ENCODE measurements at places on chromosomes 4 and X. TPM values are rescaled to one million over a fixed set of nuclear protein-coding genes. Genes with fewer than 3 reads are reported as not detected.

- no peak for DNase-seq
Observed at GRCh38 chr4:10036807-10037342, 15.6 kb upstream of the SLC2A9 start.

DNA sequence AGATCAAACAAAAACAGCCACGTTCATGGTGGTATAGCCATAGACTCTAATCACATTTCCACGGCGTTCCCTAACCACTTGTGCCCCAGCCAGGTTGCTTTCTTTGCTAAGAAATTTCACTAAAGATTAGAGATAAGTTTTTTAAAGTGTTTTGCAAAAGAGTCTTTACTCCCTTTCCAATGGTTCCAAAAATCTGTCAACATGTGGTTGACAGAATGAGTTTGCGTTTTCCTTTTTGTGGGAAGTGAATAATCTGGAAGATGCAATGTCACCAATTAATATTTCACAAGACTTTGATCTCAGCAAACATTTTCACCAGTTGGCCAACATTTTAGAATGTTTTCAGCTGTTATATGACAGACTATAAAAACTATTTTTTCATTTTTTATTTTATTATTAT is 35.3 kb downstream of the CXCL1 start:
- no peak for DNase-seq

DNA sequence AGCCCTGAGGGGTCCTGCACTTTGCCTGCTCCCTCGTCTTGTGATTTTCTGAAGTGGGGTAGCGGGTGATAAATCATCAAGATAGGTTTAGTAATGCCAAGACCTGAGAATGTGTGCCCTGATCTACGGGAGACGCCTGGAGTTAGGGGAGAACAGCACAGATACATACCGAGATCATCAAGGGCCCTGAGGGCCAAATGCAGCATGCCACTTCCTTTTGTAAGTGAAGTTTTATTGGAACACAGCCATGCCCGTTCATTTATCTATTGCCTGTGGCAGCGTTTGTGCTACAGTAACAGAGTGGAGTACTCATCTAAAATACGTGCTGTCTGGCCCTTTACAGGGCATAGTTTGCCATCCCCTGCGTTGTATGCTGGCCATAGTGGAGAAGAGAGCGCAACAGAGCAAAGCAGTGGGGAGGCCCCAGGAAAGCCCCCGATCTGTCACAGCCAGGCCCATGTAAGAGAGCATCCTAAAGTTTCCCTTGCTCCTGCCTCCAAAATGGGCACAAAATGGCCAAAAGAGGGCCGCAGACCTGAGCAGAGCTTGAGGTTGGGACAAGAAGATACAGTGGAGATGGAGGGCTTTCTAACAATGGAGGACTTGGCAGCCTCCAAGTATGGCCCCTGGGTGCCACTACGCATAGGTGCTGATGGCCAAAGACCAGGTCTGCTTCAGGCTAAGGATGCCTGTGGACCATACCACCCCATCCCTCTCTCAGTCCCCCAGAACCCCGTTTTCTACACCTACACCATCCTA is 167.0 kb downstream of the SMIM20 start:
- DNase-seq: no peak

- DNase-seq: no peak
Observed at GRCh38 chr4:36046026-36046425, 198.3 kb downstream of the ARAP2 start.

DNA sequence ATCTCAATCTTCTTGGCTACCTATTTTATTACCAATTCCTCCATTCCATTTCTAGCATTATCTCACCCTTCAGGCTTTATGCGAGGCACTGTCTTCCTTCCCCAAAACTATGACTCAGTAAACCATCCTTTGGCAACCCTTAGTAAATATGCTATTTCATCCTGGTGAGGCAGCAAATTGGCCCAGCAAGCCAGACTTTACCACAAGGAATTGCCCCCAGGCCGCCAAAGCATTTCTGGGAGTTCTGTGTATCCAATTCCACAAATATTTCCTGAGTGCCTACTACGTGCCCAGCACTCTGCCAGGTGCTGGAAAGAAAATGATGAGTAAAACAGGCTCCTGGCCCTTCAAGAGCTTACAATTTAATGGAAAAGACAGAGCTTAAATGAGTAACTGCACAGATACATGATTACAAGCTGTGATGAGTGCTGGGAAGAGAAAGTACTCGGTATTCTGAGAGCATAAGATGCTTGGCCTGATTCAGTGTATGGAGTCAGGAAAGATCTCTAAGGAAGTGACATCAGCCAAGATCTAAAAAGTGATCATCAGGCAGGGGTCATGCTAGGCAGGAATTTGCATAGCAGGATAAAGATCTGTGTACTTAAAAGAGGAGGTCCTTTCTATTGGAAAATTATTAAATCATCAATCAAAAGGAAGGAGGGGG is 193.8 kb downstream of the ADAMTS3 start:
- peak; percentile 42 for DNase-seq

DNA sequence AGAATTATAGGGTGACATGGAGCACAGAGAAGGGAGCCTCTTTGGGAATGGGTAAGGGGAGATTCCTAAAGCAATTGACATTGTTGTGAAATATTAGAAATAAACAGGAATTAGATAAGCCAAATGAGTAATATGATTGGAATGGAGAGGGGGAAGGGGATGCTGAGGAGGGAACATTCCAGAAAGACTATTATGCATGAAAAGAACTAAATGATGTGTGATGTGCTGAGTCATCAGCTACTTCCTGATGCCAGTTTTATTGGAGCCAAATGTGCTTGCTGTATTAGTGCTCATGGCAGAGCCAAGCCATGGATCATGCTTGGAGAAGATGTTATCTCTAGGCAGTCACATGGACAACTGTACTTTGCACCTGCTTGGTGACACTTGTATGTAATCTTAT is 189.0 kb upstream of the HCCS start:
- DNase-seq: peak; percentile 84

DNA sequence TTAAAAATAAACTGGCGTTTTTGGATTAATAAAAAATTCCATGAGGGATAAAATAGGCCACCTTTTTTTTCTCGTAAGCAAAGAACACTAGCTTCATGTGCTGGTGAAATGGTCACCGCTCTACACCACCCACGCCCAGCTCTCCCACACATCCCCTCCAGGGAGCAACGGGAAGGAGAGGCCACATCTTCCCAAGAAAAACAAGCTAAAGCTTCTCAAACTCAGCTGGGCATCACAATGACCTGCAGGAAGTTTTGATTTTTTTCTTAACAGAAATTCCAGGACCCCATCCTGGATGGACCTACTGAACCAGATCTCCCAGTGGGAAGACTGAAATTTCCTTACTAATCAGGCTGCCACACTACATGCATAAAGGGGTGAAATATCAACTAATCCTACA is 9.8 kb downstream of the TSPAN5 start:
- no peak for DNase-seq

DNA sequence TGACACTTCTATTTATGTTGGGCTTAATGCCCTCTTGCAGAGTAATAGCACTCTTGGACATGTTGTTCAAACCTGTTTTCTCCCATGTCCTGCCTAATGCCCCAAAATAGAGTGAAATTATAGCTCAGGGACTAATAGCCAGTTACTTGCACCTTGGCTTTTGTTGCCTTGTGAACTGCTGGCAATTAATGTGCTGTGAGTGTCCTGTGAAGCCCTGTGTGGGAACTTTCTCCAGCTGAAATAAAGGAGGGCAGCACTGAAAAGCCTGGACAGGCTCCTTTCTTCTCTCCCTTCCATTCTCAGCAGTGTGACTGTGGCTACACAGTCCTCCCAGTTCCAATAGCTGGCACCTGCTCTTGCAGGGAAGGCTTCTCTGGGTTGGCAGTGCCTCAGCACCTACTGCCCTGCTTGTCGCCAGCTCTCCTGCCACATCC is 72.4 kb downstream of the DCLK2 start:
- no peak for DNase-seq

PPP1R3F gene
- 1.3 TPM for total RNA-seq

UGT2B15 gene
- total RNA-seq: not detected

- peak; percentile 75 for DNase-seq
Observed at GRCh38 chr4:110087070-110087708, 111.2 kb downstream of the ELOVL6 start.

- DNase-seq: no peak
Observed at GRCh38 chrX:15856636-15857035, 2.0 kb upstream of the AP1S2 start.

DNA sequence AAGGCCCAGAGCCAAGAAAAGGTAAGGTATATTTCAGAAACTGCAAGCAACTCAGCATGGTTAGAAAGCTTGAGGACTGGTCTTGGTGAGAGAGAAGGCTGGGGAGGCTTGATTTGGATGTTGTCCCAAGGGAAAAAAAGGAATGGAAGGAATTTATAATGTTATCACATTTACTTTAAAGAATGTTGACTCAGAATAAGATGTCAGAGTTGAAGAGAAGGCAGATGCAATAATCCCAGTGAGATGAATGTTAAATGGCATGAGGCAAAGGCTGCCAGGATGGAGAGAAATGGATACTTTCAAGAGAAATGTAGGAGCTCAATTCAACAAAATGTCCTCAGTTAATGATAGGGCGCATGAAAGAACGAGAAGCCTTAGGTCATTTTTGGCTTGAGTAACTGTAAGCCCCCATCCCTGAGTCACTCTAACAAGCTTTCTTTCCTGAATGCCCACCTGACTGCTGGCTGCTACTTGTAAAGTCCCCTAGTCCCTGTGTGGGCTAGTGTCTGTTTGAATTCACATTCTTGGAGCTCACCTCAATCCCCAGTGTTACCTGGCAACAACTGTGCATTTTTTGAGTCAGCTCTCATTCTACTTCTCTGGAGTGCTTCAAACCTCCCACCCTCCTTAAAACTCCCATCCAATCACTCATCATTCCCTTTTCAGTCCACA is 103.0 kb upstream of the TAPT1 start:
- no peak for DNase-seq

DNA sequence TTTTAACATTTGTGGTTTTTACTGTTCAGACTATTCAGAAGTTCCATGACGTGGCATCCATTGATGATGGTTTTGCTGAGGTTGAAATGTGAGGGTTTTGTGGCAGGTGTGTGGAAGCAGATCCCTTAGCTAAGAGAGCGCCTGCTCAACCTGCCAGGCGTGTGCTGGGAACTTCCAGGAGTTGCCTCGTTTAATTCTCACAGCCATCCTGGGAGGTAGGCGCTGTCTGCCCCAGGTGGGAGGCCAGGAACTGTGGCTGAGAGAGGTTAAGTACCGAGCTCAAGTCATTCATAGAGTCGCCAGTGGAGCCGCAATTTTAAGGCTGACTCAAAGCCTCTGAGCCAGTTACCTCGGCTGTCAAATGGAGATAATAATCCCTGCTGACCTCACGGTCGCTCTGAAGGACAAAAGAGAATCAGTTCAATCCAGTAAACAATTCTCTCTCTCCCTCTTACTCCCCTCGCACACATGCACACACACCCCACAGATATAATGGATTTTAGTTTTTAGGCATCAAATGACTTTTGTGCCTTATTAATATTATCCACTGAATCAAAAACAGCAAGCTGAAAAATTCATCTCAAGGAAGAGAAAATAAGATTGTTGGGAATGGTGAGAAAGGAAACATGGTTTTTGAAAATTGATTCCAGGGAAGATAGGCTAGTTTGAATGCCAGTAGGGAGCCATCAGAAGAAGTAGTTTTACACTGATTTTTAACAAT is 171.3 kb downstream of the PTTG2 start:
- DNase-seq: no peak

SULT1E1 gene
- total RNA-seq: 3.4 TPM

DNA sequence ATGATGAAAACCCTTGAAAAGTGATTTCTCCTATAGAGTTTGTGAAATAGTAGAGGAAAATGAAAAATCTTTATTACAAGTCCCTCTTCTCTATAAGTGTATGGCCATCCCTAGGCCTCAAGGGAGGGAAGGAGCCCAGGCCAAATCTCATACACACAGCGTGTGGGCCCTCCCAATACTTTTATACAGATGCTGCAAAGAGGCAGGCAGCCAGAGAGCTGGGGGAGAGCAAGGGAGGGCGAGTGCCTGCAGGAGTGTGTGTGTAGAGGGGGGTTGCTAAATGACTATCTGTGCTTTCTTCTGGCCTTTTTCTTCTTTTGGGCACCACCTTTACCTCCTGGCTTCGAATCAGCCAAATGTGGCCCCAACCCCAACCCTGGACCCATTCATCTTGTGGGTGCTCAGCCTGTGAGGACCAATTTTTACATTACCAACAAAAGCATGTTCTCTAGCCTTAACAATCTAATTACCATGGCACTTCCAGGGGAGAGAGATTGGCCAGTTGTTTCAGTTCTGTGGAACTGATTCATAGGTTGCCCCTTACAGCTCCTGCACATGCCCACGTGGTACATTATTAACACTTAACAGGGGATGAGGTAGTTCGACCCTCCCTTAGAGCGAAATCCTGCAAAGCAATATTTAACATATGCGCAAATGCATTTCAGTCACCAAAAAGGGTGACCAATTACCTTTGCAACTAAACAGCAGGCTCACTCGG is 2.0 kb downstream of the GPC3 start:
- DNase-seq: no peak

GRCh38 chr4:968221-968620 is 5.1 kb downstream of the DGKQ start:
- DNase-seq: no peak

C4orf36 gene
- not detected for total RNA-seq

GRCh38 chr4:114400531-114400930 is 198.1 kb upstream of the UGT8 start:
- no peak for DNase-seq

SH2D1A gene
- not detected for total RNA-seq

DNA sequence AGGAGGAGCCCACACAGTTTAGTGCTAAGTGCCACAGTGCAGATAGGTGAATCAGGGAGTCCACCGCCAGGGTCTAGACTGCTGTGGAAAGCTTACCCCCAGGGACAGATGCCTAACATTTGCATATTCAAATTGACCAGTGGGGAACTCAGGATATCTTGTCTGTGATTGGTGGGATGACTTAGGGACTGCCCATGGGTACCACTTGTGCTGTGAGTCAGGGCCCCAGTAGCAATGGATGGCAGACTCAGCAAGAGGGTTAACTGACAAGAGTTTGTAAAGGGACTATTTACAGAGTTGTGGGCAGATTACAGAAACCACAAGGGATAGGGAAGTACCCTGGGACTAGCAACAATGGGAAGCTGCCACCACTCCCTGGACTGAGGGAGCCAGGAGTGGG is 282.1 kb downstream of the BCOR start:
- DNase-seq: no peak

GRCh38 chr4:102335616-102336015 is 9.7 kb downstream of the SLC39A8 start:
- DNase-seq: no peak

UGT2B17 gene
- not detected for total RNA-seq

GRCh38 chr4:150999086-150999485 is 16.0 kb downstream of the LRBA start:
- no peak for DNase-seq

TMEM144 gene
- 2.4 TPM for total RNA-seq

- DNase-seq: no peak
Observed at GRCh38 chr4:772118-772517, 53.8 kb downstream of the CPLX1 start.

OGT gene
- 59.1 TPM for total RNA-seq

DNA sequence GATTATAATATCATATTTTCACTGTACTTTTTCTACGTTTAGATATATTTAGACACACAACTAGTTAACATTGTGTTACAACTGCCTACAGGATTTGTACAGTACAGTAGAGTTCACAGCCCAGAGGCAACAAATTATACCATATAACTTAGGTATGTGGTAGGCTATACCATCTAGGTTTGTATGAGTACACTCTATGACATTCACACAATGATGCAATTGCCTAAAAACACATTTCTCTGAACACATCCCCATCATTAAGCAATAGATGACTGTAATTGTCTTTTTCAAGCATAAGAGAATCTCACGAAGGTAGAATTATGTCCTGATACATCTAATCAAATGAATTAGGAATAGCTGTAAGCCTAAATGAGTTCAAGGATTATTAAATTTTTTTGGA is 12.3 kb upstream of the TIGD2 start:
- no peak for DNase-seq
